Pancreas (tissue), 10 donors: ENCODE measurements at places on chromosomes 5 and 9. TPM values are rescaled to one million over a fixed set of nuclear protein-coding genes. Genes with fewer than 3 reads are reported as not detected.

The FAM78A gene
- 0.76 TPM for polyA plus RNA-seq

The CA9 gene
- polyA plus RNA-seq: 9.2 TPM

The IFNA21 gene
- not detected for polyA plus RNA-seq

The RBM27 gene
- polyA plus RNA-seq: 4.1 TPM

The CCDC127 gene
- 1.2 TPM for polyA plus RNA-seq
